Caki2 (cell line): ENCODE measurements at places on chromosomes 3 and 15.

- DNase-seq, result peak; percentile 85
Measured at GRCh38 chr3:149784064-149784704, 8.2 kb downstream of the ANKUB1 start.

- no peak for DNase-seq
Measured at GRCh38 chr3:54706738-54707137, 221.1 kb downstream of the LRTM1 start.

DNA sequence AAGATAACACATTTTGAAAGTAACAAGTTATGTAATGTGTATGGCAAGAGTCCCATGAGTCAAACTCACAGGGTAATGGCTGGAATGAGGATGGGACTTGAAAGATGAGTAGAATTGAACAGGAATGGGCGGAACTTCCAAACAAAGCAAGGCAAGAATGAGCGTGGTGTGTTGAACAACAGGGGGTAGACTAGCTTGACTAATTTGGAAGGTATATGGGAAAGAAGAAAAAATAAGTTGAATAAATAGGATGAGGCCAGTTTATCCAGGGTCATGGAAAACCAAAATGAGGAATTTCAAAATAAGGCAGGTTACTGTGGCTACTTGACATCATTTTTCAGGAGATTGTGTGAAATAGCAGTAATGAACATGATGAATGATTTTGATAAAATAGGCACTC, 2.5 kb upstream of the DPH6 start:
- no peak for DNase-seq

- DNase-seq, result no peak
Measured at GRCh38 chr3:54341811-54342210, 219.5 kb downstream of the CACNA2D3 start.

GRCh38 chr3:115245438-115245837, 98.3 kb upstream of the ZBTB20 start:
- DNase-seq, result peak; percentile 58

DNA sequence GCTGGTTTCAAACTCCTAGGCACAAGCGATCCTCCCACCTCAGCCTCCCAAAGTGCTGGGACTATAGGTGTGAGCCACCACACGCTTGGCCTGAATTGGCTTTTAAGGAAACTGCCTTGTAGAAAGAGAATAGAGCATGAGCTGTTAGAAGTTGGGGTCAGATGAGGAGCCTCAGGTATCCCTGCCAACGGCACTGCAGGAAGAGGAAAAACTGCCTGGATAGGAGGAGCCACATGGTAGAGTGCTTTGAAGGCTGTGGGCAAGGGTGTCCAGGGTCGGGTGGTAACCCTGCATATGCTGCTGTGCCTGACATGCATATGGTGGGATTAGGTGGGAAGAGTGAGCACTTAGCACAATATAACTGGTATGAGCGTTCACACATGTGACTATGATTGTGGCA, 55.0 kb downstream of the BSN start:
- DNase-seq, result no peak

- DNase-seq, result no peak
Measured at GRCh38 chr3:140459462-140459861, 218.4 kb upstream of the TRIM42 start.

DNA sequence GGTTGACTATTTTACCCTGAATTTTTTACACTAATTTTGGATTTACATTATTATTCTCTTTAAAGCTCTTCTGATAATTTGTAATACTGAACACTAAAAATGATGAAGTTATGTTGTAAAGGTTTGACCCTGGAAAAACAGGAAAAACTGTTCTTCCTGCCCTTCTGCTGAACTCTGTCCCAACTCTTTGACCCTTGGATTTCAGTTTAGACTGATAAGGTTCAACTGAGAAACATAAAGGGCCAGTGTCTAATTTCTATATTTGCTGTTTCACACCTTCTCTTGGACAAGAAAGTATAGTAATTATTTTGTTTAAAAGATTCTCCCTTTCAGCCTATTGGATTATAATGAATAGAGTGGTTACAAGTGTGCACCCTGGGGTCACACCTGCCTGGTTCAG, 12.8 kb upstream of the TMOD3 start:
- DNase-seq, result no peak

DNA sequence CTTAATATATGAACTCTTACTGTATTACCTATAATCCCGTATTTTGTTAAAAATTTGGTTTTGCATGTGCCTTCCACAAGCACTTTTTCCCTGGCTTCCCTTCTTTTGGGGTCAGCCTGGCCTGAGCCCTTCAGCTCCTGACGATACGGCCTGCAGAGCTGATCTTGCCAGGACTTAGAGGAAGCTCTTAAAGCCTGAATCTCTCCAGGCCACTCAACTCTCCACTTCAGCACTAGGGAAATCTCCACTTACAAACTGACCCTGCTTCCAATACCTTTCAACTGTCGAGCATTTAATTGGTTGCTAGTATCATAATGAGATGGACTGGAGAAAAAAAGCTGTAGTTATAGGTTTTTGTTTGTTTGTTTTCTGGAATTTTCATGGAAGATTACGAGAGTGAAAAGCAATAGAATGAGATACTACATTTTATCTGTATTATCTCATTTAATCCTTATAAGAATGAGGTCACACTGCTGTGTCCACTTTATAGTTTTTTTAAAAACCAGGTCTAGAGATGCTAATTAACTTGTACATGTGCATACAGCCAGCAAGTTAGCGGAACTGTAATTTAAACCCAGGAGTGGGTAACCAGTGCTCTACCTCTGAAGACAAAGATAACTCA, 54.8 kb downstream of the ZBTB38 start:
- no peak for DNase-seq

DNA sequence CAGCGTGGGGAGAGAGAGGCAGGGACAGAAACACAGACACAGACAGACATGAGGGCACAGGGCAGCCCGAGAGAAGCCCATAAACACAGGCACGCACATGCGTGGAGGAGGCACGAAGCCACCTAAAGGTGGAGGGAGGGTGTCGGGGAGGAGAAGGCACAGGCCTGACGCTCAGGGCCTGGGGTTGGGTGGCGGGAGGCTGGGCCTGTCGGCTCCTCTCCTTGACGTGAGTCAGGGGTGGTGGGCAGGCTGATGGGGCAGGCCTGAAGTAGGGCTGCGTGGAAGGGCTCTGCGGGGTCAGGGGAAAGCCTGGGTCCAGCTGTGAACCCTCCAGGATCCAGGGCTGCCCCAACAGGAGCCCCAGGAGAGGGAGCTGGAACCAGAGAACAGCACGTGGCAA, 74.2 kb downstream of the EPHB3 start:
- DNase-seq, result no peak

DNA sequence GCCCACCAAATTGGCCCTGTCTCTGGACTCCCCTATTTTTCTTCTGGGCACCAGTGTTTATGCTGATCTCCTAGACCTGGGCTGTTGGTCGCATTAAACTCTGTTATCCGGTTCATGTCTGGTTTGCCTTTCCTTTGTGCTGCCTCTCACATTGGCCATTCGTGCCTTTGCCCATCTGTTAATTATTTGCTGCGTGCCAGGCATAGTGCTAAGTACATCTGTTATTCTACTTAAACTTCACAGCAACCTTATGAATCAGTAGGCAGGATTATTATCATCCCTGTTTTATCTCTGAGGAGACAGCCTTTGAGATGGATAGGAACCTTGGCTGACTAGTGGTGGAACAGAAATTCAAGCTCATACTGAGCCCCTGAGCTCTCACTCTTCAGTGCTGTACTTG, 76.0 kb downstream of the THSD4 start:
- no peak for DNase-seq

GRCh38 chr3:189071446-189071845, 100.3 kb upstream of the TPRG1 start:
- DNase-seq, result peak; percentile 30

DNA sequence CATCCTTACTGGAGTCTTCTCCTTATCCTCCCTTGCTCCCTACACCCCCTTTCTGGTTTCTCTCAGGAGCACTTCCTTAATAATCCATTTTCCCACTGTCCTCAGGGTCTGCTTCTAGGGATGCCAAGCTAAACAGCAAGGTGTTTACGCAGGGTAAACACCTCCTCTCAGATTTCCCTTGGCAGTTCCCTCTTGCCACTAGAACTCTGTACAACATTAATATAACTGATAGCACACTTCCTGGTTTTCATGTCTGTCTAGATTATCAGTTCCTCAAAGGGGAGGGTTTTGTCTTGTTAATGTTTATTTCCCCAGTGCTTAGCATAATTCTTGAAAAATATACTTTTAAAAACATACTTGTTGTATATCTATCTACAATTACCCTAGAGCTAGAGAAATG, 118.0 kb upstream of the SLC24A5 start:
- no peak for DNase-seq

GRCh38 chr3:84692261-84692660, 266.5 kb upstream of the CADM2 start:
- peak; percentile 4 for DNase-seq

DNA sequence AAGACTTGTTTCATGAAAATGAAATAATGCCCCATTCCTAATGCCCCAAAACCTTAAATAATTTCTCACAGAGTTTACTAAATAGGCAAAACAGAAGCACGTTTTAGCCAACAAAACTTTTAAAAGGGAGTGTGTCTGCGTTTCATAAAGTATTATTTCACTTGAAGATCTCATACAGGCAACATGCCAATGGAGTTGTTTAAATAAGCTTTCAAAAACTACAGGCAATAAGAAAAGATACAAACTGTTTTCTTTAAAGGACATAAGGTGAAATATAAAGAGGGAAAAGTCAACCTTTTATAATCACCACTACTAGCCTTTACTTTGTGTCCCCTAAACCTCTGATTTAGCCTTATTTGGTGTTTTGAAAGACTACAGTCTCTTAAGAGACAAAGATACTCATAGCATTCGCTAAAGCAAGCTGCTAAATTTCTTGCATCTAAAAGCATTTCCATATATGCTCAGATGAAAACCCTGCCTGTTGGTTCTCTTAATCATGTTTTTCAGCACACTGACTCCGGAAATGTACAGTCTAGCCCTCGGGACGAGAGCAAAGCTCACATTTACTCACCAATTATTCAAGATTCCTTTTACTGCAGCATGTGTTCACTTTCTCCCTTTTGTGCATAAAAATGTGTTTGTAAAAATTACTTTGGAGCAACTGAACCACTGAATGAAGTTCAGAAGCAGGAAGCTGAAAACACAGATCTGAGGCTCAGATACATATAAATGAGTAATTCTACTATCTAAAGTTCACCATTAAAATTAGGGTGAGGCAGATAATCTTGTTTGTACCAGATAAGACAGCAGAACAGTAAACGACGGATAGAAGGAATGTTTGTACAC, 119.0 kb downstream of the GOLIM4 start:
- no peak for DNase-seq

DNA sequence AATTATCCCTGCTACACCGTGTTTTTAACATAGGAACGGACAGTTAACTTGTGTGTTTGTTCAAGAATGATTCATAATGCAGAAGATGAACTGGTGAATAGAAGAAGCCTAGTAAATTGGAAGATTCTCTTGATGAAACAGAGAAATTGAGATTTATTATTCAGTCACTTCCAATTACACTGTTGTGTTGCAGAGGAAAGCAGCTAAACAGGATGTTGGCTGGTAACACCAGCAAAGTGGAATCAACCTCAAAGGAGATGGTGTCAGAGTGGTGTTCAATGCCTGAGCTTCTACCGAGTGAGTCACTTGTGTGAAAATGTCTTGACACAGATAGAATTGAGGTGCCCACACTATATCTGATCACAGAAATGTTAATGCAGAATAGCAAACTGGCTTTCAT, 399.6 kb downstream of the LPP start:
- no peak for DNase-seq

DNA sequence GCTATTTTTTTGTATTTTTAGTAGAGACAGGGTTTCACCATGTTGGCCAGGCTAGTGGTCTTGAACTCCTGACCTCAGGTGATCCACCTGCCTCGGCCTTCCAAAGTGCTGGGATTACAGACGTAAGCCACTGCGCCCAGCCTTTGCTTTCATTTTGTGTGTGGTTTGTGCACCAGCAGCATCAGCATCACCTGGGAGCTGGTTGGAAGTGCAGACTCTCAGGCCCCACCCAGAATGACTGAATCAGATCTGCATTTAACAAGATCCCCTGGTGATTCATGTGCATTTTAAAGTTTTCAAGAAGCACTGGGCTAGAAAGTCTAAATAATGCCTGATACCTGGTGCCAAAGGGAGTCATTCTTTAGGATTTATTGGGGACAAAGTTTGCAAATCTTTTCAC, 73.4 kb upstream of the BNIP2 start:
- no peak for DNase-seq

GRCh38 chr15:59998950-59999611, 5.0 kb upstream of the FOXB1 start:
- DNase-seq, result no peak

DNA sequence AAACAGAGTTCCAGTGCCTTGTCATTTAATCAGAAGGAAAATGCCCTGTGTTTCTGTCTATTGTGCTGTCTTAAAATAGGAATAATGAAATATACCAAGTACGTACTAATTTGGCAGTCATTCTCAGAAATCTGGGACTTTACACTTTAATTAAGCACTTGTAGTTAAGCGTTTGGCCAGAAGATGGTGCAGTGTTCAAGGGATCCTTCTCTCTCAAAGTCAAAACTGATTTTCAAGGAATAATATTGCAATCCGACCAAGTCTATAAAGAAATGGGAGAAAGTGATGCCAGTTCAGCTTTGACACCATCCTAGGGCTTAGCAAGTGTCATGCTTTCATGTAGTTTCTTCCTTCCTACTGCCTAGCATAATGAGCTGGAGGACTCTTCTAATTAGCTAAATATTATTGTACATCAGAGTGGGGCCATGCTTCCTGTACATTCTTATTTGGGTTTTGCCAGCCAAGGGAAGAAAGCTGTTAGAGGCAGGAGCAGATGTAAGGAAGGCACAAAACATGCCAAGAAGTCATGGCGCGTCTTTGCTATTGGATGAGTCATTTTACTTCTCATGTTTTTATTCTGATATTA, 64.8 kb downstream of the SAMMSON start:
- no peak for DNase-seq

GRCh38 chr3:30248423-30248822, 358.0 kb upstream of the TGFBR2 start:
- no peak for DNase-seq

DNA sequence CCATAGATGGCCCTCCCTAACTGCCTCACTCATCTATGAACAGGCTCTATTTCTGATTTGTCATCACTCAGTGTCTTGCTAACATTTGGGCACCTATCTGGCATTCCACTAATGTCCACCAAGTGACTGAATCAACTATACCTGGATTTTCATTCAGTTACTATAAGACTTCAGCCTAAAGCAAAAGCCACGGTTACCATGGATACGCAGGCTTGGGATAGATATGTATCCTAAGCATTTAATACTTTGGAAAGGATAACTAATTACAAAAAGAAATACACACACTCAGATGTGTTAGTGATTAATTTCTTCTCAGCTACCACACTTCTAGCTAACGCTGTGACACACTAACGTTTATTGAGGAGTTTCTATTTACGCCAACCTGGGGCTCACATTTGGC, 899.5 kb upstream of the CFAP20DC start:
- no peak for DNase-seq

GRCh38 chr15:53511175-53511574, 248.3 kb downstream of the WDR72 start:
- no peak for DNase-seq

DNA sequence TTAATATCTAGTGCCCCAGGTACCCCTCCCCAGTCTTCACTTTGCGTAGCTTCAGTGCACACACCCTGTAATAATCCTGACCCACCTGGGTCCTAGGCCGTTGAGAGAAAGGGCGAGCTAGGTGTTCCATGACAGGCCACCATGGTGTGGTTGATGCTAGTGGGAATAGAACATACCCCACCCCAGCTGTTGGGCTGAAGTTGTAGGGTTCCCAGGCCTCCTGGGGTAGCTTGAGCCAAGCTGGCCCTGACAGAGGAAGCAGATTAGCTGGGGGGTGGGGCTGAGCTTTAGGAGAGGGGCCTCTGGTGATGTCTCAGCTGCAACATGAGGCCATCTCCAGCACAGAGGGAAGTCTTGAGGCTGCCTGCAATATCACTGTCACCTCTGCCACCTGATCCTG, 40.5 kb downstream of the RAB11A start:
- DNase-seq, result no peak
